Activated CD4-positive, alpha-beta T cell treated with anti-CD3 and anti-CD28 coated beads for 36 hours (primary cell): ENCODE measurements at places on chromosomes 5 and 9. TPM values are rescaled to one million over a fixed set of nuclear protein-coding genes. Genes with fewer than 3 reads are reported as not detected.

GRCh38 chr9:121498487-121499176 lies 1.0 kb downstream of the GGTA1 start:
- peak; percentile 20 for DNase-seq

GRCh38 chr5:173664154-173664526 lies 47.7 kb upstream of the BOD1 start:
- DNase-seq: no peak

GRCh38 chr9:121274851-121275250 lies 6.9 kb downstream of the GSN start:
- no peak for DNase-seq

DNA sequence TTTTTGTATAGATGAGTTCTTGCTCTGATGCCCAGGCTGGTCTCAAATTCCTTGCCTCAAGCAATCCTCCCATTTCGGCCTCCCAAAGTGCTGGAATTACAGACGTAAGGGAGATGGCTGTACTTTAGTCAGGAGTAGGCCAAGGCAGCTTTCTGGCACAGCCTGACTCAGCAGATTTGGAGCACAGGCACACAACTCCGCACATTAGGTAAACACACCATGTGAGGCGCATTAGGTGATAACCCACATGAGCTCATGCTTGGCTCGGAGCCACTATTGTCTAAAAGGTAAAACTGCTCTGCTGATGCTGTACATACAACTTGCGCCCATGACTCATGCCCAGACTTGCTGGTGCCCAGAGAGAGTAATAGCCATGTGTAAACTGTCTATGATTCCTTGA lies 1157.9 kb downstream of the TAF11L14 start:
- no peak for DNase-seq

GRCh38 chr5:150703762-150704161 lies 2.9 kb upstream of the RBM22 start:
- no peak for DNase-seq

WNT8A gene
- total RNA-seq: not detected

ADAMTS2 gene
- total RNA-seq: not detected

IFNA13 gene
- total RNA-seq: not detected
